ENCODE measurements at places on chromosomes 3 and 15.

DNA sequence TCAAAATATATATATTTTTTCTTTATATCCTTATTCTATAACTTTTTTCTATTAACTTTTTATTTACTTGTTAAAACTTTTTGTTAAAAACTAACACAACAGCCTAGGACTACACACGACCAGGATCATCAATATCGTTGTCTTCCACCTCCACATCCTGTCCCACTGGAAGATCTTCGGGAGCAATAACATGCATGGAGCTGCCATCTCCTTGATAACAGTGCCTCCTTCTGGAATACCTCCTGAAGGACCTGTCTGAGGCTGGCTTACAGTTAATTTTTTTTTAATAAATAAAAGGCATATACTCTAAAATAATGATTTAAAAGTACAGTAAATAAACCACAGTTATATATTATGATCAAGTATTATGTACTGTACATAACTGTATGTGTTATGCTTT, 58.9 kb downstream of the SFMBT1 start:
- DNase-seq = no peak

- no peak for DNase-seq
These were observed 16.0 kb downstream of the SLC22A14 start for GRCh38 chr3:38297947-38298711.

GRCh38 chr15:25800761-25801515, 62.2 kb downstream of the ATP10A start:
- no peak for DNase-seq

DNA sequence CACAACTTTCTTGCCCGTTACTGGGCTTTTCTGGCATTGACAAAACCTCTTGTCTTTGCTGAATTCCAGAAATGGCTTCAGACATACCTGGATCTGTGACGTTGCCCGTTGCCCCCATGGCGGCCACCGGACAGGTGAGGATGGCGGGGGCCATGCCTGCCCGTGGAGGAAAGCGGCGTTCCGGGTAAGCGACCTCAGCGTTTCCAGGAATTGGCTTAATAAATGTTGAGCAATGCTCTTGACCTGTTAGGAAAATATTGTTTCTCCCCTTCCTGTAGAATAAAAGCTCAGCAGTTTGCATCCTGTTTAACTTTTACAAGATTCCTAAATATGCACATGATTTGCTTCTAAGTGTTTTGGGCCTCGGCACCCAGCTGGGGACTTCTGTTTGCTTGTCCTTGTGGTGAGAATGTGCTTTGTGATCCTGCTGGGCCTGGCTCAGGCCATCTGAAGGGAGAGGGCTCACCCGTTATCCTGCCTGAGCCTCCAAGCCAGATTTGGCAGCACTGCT, 46.7 kb downstream of the ARNT2 start:
- DNase-seq = no peak

DNA sequence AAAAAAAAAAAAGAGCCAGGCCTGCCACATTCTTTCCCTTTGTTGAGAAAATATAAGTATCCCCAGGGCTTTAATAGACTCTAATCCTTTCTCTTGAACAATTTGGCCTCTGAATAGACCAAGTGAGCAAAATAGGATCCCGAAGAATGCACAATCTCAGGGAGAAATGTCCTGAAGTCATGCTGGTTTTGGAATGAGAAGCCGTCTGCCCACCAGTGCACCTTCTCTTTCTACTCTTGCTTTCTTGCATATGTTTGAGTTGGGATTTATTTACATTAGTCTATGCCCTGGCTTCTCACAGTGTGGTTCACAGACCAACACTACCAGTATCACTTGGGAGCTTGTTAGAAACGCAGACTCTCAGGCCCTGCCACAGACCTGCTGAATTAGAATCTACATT, 153.0 kb downstream of the ZNF621 start:
- peak; percentile 26 for DNase-seq

DNA sequence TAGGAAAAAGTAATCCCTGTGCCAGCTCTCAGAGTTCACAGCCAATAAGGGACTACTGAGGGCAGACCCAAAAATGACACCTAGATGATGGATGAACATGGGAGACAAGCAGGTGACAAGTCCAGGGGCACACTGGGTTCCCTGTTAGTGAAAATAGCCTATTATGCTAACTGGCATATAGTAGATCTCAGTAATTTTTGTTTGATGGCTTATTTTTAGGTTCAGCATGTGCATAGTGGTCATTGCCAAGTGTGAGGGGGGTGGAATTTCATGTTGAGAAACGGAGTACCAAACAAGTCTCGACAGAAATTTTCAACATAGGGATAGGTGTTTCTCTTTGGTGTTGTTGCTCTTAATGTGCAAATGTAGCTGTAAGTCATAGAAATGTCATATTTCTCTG, 6.4 kb upstream of the ITGB5 start:
- no peak for DNase-seq

- DNase-seq = no peak
These were observed 341.2 kb upstream of the C2CD4B start for GRCh38 chr15:62506217-62506805.

DNA sequence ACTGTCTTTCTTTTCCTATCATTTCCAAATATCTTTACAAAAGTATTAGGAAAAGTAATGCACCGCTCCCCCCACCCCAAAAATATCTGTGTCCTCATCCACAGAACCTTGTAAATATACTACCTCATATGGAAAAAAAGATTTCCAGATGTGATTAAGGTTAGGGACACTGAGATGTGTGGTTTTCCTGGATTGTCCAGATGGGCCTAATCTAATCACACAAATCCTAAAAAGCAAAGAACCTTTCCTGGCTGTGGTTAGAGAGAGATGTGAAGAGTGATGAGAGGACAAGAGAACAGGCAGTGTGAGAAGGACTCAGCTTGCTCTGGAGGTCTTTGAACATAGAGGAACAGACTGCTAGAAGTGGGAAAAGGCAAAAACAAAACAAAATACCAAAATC, 77.7 kb downstream of the ROBO1 start:
- no peak for DNase-seq

GRCh38 chr3:121707531-121708273, 41.8 kb downstream of the GOLGB1 start:
- DNase-seq = no peak

GRCh38 chr15:51144021-51144532, 49.4 kb upstream of the TNFAIP8L3 start:
- no peak for DNase-seq

DNA sequence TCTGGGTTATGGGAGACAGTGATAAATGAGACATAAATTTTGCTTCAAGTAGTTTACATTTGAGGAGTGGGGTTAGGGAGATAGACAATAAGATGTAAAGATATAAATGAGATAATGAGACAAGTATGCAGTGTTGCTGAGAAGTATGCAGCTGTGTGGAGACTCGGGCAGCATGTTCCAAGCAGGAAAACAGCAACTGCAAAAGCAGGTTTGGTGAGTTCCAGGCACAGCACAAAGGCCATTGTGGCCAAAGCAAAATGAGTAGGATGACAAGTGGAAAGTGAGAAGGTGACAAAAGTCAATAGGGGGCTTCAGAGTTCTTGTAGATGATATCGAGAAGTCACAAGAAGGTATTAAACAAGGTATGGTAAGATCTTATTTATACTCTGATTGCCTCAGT, 259.1 kb upstream of the PEX5L start:
- peak; percentile 18 for DNase-seq

GRCh38 chr3:181956122-181956521, 244.4 kb downstream of the SOX2 start:
- DNase-seq = peak; percentile 44

DNA sequence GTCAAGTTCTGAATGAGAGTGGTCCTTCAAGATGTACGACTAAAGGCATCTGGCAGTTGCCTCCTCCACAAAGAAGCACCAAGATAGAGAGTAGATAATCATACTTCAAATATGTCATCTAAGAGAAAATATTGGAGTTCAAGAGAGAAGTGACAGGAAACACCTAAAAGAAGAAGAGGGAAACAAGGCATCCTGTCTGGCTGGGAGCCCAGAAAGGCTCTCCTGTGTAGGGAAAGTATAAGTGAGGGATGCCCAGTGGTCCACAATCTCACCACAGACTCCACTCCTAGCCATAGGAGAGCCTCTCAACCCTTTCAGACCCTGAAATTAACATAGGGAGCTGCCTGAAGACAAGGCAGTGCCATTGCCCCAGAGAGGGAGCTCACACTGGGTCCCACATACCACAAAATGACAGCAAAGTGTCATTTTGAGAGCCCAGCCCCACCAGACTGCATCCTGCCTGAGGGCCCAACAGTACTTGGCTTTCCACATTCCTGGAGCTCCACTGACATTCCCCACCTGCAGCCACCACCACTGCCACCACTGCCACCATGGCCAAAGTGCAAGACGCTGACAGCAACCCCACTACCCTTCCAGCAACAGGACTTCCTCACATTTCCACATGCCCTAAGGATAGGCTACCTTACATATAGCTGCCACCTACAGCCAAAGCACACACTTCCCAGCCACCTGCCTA, 210.6 kb downstream of the ATP8B4 start:
- DNase-seq = peak; percentile 66

DNA sequence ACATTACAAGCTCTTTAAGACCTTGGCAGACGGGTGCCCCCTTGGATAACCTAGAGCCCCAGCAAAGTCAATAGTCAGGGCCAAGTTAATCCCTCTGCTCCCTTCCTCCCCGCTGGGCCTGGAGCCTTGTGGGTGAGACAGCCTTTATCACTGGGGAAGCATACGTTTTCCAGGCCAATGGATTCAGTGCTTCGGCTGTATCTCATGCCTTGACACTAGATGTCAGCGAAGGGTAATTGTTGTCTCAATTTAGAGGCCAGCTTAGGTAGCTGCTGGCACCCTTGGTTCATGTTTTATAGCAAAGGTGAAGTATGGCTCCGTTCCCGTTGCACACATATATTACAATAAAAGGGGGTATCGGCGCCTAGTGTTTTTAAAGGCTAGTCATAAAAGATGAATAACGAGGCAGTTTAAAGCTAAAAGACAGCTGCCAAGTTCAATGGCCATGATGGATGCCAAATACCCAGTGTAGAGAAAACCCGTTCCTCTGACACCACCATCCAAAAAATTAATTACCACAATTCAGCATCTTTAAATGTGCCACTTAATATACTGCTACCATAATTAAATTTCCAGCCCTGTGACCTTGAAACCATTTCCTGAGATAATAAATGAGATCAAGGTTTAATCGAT, 52.3 kb upstream of the BNIP2 start:
- peak; percentile 18 for DNase-seq

DNA sequence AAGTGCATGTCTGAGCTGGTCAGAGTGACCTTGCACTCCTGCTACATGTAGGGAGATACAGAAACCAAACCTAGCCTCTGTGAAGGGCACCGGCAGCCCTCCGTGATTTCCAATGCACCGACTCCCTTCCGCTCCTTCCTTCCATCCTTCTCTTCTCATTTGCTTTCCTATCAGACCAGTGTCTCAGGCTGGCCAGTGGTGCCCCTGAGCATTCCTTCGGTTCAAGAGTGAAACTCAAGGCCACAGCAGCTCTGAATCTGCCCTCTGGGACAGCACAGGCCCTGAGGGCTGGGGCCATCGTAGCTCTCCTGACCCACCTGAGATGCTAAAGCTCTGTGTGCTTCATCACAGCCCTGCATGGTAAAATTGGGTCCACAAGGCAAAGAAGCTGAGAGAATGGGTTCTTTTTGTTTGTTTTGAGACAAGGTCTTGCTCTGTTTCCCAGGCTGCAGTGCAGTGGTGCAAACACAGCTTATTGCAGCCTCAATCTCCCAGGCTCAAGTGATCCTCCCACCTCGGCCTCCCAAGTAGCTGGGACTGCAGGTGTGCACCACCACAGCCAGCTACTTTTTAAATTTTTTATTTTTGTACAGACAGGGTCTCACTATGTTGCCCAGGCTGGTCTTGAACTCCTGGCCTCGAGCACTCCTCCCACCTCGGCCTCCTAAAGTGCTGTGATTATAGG, 2.3 kb upstream of the BMF start:
- no peak for DNase-seq

DNA sequence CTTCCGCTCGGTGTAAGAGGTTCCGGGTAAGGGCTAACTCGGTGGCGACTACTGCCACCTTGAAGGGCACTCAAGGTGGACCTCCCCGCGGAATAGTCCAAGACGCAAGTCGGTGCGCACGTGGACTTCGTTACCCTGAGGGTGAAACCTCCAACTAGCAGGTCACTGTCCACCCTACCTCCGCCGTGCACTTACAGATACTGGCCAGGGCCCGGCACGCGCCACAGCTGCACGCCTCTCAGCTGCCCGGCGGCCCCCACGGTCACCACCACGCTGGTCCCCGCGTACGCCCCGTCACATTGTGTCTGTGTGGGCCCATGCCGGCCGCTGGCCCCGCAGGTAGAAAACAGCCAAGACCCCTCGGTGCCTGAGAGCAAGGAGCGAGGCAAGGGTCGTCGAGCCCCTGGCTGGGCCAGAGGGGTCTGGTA, 1.1 kb downstream of the LTK start:
- peak; percentile 17 for DNase-seq

GRCh38 chr15:88775776-88776175, 27.5 kb upstream of the ACAN start:
- DNase-seq = no peak

DNA sequence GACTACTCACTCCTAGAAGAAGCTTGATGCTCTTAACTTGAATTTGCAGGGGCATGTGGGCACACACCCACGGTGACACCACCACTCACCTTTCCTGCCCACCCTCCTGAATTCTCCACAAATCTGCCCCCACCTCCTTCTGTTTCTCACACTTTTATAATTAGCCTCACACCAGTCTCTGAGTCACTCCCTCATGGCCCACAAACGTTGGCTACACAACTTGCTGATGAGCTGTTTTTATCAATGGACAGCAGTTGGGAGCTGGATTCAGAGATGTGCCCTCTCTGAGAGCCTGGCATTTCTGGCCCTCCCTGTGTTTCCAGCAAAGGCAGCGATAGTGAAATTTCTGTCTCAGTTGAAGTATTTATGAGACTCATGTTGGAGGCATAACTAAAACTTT, 1.3 kb downstream of the COLQ start:
- no peak for DNase-seq

DNA sequence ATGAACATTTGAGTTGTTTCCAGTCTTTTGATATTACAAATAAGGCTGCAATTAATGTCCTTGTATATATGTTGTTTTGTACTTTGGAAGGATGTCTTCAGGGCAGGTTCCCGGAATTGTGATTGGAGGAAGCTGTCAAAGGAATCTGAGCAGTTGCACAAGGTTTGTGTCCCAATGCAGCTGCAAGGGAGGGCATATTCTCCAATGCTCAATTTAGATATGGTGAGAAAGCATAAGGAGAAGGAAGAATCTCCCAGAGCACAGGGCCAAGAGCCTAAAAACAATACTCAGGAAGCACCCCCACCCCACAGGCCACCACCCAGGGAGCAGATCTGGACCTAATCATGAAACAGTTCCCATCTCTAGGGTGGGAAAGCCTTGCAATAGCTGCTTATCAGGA, 228.0 kb upstream of the LRRFIP2 start:
- DNase-seq = no peak

- no peak for DNase-seq
These were observed 194.3 kb downstream of the NSUN3 start for GRCh38 chr3:94256888-94257813.

DNA sequence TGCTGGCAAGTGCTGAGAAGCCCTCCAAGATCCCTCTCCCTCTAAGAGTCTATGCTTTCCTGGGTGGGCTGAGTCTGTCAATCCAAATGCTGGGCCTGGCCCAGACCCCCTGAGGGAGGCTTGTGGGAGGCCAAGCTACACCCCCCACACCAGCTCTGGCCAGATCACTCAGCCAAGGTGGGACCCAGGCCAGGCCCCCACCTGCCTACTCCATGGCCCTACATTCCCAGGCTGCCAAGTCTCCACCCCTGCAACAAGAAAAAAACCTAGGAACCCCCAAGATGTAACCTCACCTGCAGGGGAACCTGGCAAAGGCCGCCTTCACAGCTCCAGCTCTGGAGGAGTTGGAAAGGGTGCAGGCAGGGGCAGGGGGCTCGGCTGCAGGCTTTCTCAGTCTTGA, 109.1 kb downstream of the CHSY1 start:
- no peak for DNase-seq

- DNase-seq = peak; percentile 82
These were observed 1.6 kb upstream of the NTRK3 start for GRCh38 chr15:88258093-88258641.
